HT1080 (cell line): ENCODE measurements at places on chromosomes 3 and 15.

DNA sequence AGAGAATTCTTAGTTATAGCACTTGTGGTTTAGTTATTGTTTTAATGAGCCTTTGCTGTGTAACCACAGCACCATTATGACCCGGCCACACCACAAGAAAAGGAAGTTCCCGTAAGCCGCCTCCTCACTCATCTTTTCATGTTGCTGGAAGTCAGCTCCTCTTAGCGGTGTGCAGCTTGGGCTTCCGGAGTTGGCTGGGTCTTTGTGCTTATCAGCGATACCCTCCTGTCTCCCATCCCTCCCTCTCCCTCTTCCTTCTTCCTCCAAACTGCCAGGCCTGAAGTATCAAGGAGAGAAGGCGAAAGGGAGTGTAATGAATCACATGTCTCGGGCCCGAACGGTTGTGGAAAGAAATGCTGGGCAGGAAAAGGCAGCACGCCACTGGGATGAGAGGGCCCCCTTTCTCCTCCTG lies 353.5 kb downstream of the MCTP2 start:
- DNase-seq = peak; percentile 76

- no peak for DNase-seq
Measured at GRCh38 chr3:141096981-141097380, 45.8 kb downstream of the SPSB4 start.

DNA sequence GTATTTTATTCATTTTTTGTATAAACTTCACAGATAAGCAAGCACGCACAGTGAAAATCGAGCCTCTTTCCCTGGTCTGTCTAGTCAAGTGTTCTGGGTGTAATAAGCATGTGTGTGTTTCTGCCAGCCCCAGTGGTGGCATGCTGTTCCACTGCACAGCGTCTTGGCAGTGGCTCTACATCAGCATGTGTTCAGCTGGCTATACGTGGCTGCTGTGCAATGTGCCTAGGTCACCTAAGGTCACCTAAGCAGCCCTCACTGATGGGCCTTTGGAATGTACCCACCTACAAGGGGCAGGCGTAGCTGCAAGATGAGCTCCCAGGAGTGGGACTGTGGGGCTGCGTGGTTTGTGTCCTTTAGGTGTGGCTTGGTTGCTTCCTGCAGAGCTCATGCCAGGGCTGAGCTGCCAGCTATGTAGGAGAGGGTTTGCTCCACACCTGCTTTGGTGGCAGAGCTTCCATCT lies 4.9 kb downstream of the LIMD1 start:
- no peak for DNase-seq

GRCh38 chr15:75651810-75652543 lies 4.3 kb downstream of the SNX33 start:
- no peak for DNase-seq

- no peak for DNase-seq
Measured at GRCh38 chr3:49015765-49016164, 2.6 kb downstream of the DALRD3 start.

- no peak for DNase-seq
Measured at GRCh38 chr3:127658234-127658633, 14.5 kb upstream of the ABTB1 start.

GRCh38 chr15:49040151-49040550 lies 6.1 kb downstream of the SECISBP2L start:
- no peak for DNase-seq

DNA sequence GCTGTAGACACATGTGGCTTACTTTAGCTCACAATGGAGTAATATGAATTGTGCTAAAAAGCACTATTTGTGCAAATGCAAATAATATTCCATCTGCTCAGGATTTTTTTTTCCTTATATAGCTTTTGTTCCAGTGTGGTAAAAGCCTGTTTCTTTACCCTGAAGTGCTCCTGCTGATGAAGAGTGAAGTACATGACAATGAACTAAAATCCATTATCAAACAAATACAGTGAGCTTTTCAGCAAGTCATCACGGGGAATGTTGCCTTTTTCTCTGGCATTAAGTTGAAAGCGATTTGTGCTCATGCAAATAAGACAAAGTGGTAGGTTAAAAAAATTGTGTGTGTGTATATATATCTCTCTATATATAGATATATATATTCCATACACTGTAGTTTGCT lies 28.6 kb upstream of the CCDC39 start:
- DNase-seq = no peak

DNA sequence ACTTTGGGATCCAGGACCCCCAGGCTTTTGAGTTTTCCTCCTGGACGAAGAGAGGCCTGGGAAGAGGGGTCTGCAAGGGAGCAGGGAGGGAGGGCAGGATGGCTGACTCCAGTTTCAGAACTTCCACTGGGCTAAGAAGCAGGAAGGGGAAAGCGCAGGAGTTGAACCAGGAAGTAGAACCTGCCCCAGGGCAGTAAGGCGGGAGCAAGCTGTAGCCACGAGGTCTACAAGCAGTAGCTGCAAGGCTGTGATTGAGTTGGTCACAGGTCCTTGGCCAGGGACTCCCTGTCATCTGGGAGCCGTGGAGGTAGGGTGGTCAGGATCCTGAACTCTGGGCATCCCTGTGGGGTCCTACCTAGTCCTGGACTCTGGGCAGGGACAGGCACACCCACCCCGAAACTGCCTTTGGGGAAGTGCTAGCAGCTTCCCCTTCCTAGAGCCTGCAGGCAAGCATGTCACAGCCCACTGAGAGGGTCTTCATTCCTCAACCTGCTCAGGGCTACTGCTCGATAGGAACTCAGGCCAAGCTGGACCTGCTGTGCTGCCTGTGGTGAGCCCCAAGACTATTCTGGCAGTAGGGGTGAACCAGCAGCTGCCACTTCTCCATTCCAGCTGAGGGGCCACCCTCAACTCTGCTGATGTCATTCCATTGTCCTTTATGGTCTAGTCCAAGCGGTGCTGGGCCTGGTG lies 5.8 kb upstream of the GNAI2 start:
- DNase-seq = no peak

DNA sequence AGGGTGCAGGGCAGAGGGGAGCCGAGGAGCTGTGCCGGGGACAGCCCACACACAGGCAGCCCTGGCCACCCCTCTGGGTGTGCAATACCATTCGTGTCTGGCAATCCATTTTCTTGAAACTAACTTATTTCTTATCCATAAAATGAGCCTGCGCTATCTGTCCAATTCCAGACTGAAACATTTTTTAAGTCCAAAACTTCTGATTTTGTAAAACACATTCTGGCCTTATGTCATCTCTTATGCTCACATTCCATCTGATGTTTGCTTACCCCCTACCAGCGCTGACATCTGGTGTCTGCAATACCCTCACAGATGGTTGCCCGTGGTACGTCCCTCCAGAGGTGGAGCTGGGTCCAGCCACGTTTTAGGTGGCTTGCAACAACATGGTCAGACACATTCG lies 31.8 kb downstream of the PCSK6 start:
- no peak for DNase-seq
